ENCODE measurements at places on chromosomes 2 and 18. TPM values are rescaled to one million over a fixed set of nuclear protein-coding genes. Genes with fewer than 3 reads are reported as not detected.

DNA sequence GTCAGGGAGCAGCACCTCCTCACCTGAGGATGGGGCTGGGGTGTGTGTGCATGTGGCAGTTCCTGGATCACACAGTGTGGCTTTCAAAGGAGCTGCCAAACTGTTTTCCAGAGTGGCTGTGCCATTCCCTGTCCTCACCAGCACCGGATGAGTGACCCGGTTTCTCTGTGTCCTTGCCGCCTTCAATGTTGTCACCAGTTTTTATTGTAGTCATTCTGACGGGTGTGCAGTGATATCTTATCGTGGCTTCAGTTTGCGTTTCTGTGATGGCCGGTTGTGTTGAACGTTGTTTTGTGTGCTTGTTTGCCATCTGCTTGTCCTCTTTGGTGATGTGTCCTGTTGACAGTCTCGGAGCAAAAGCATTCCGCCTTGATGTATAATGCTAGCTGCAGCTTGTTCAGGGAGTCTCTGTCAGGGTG lies 108.9 kb downstream of the ATP9B start:
- no peaks in the 10 kb centered on the region for H3K27me3 ChIP-seq
- no peak for DNase-seq
- no peak overlapping the region for H3K4me3 ChIP-seq

WDR35 gene
- polyA plus RNA-seq, result 1.7 TPM

- H3K4me1 ChIP-seq, result peaks cover 7% of the 10 kb centered on the region
- H3K27me3 ChIP-seq, result no peaks in the 10 kb centered on the region
- H3K36me3 ChIP-seq, result no peaks in the 10 kb centered on the region
These were observed 67.3 kb downstream of the ASB1 start for GRCh38 chr2:238493880-238494572.

GRCh38 chr2:100262046-100262445 lies 60.3 kb downstream of the LONRF2 start:
- no peak for DNase-seq
- no peaks in the 10 kb centered on the region for H3K27me3 ChIP-seq
- H3K4me1 ChIP-seq, result peaks cover 25% of the 10 kb centered on the region
- no peak overlapping the region for H3K27ac ChIP-seq
- H3K4me3 ChIP-seq, result no peak overlapping the region
- no peaks in the 10 kb centered on the region for H3K36me3 ChIP-seq

PAIP2B gene
- polyA plus RNA-seq, result 0.93 TPM

G6PC2 gene
- polyA plus RNA-seq, result not detected

RAB11FIP5 gene
- 42.9 TPM for polyA plus RNA-seq

EVA1A gene
- polyA plus RNA-seq, result 6.2 TPM

Data from spleen (tissue), 13 donors.